ENCODE measurements at places on chromosomes 16 and 17. TPM values are rescaled to one million over a fixed set of nuclear protein-coding genes. Genes with fewer than 3 reads are reported as not detected.

DNA sequence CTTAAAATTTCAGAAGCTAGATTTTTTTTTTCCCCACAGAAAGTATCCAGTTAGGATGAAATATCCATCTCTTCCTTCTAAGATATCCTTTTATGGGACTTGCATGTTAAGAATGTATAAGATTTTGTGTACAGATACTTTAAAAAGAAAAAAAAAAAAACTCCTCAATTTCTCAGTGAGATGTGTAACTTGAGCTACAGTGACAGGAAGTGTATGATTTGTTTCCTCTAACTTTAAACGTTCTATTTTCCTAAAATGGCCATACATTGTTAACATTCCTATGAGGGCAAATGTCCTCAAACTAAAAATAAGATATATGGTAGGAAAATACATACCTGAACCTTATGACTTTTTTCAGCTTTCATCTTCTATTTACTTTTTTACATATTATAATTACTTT lies 8.9 kb downstream of the FBXO47 start:
- no peak for DNase-seq

- DNase-seq: no peak
Measured at GRCh38 chr16:19132255-19132654, 18.5 kb downstream of the ITPRIPL2 start.

DNA sequence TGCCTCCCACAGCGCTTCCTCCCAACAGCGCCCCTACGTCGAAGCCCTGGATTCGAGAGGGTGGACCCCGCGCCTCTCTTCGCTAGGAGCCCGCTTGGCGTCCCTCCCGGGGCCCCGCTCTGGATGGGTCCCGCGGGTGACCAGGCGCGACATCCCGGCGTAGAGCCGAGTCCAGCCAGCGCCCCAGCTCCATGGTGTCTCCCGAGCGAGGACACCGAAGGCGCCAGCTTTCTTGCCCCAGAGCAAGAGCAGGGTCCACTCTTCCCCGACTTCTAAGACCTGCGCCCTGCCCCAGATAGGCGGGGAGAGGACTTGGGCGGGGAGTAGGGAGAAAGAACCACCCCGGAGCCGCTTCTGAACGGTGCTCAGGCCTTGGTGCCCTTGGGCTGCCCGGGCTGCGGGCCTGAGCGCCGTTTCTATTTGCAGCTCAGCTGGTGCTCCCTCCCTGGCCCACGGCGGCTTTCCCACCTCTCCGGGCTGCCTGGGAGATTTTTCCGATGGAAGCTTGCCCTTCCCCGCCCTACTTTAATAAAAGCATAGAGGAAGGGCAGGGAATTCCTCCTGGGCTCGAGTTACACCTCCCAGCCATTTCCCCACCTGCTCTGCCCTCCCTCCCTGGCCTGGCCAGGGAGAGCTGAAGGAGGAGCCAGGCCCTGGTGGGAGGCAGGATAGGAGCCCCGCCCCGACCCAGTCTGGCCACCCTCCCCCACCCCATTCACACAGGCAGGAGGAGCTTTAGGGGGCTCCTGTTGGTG lies 1.8 kb downstream of the MMP15 start:
- no peak for DNase-seq

The NPIPA2 gene
- 1.2 TPM for polyA plus RNA-seq

The CACNG5 gene
- not detected for polyA plus RNA-seq
